ENCODE measurements at places on chromosomes 16 and 17.

- no peak for DNase-seq
Measured at GRCh38 chr17:82458885-82459424, 414 bp downstream of the NARF start.

DNA sequence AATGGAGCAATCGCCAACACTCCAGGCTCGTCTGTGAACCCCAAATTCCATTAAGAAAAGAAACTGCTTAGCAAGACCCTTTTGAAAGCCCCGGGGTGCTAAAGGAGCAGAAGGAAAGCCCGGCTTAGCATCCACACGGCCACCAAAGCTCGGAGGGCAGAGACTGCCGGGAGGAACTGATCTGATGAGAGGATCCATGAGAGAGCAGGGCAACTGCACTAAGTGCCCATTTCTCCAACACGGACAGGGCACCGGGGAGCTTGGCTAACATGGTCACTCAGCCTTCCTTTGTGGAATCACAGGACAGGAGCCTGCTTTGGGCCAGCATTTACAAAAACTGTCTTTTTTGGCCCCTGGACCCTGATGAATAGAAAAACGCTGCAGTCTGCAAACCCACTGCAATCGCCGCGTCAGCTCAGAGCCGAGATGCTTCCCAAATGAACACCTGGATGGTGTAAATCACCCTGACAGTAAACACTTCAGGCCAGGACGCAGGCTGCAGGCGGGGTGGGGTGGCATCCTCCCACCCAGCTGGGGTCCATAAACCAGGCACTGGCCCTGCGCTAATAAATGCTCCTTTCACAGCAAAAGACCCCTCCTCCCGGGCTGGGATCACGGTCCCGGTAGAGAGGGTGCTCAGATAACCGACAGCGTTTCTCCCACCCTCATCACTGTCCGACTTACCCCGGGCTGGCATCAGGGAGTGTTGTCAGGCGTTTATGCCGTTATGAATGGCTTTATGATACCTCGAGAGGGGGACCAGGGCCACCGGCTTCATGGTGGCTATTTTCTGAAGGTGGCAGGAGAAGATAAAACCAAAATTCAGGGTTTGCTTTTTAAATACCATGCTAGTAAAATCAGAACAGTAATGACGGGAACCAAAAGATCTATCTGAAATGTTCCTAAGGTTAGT lies 299.5 kb downstream of the IRF8 start:
- no peak for DNase-seq

DNA sequence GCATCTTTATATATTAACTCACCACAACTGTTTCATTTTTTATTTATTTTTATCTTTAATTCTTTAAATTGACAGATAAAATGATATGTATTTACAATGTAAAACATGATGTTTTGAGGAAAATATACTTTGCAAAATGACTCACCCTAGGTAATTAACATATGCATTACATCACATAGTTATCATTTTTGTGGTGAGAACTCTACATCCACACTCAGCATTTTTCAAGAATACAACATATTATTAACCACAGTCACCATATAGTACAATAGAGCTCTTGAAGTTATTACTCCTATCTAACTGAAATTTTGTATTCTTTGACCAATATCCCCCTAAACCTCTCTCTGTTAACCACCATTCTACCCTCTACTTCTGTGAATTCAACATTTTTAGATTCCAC lies 194.7 kb upstream of the KIF2B start:
- no peak for DNase-seq

- no peak for DNase-seq
Measured at GRCh38 chr17:82743344-82744219, 8.2 kb downstream of the FN3K start.

- no peak for DNase-seq
Measured at GRCh38 chr17:55822028-55822427, 71.2 kb downstream of the PCTP start.

- DNase-seq: no peak
Measured at GRCh38 chr16:11755022-11755760, 12.5 kb upstream of the TXNDC11 start.

- no peak for DNase-seq
Measured at GRCh38 chr17:50394711-50395110, 2.6 kb downstream of the LRRC59 start.

GRCh38 chr16:78333808-78334207 lies 234.4 kb downstream of the WWOX start:
- DNase-seq: no peak

- no peak for DNase-seq
Measured at GRCh38 chr16:11320170-11320569, 25.1 kb upstream of the RMI2 start.

- no peak for DNase-seq
Measured at GRCh38 chr17:59601130-59601529, 18.6 kb upstream of the CLTC start.

DNA sequence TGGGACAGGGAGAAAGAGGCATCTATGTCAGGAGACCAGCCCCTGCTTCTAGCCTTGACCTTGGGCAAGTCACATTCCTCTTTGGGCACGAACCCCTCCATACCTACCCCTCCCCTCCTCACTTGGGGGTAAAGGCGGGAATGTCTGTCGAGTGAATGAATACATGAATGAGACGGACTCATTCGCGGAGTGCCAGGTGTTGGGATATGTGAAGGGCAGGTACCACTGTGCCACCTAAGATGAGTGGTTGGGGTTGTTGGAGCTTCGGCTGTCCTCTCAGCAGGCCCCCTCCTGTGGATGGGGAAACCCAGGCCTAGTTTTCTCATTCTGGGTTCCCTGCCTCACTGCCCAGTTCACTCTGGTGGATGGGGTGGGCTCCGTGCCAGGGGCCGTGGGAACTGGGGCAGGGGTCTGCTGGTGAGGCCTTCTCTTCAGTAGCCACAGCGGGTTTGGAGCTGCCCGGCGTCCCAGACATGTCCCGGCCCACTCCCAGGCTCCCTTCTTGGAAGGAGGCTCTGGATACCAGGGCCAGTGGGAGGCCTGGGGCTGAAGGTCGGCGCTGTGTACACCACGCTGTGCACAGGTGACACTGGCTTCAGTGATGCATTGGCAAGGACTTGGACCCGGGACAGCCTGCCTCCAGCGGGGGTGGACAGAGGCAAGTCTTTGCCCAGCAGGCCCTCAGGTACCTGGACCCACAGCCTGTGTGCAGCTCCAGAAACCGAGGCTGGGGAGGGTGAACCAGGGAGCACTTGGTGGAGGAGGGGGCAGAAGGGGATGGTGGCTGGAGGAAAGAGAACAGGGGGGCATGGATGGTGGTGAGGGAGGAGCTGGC lies 5.6 kb downstream of the GLIS2 start:
- DNase-seq: no peak

- no peak for DNase-seq
Measured at GRCh38 chr17:17738901-17739300, 57.6 kb downstream of the RAI1 start.

DNA sequence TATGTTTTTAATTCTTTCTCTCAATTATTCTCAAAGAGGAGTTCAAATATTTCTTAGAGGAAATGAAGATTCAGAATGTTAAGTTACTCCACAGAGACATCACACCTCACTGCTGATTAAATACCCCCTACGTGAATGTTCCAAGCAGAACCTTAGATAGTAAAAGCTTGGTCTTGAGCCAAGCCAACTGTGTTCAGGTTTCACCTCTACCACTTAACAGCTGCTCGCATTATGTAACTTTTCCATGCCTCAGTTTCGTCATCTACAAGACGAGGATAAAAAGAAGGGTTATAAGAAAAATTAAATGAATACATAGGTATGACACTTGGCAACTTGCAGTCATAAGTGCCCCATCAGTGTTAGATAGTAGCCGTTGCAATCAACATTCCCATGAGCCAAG lies 356.2 kb downstream of the RBFOX1 start:
- no peak for DNase-seq

DNA sequence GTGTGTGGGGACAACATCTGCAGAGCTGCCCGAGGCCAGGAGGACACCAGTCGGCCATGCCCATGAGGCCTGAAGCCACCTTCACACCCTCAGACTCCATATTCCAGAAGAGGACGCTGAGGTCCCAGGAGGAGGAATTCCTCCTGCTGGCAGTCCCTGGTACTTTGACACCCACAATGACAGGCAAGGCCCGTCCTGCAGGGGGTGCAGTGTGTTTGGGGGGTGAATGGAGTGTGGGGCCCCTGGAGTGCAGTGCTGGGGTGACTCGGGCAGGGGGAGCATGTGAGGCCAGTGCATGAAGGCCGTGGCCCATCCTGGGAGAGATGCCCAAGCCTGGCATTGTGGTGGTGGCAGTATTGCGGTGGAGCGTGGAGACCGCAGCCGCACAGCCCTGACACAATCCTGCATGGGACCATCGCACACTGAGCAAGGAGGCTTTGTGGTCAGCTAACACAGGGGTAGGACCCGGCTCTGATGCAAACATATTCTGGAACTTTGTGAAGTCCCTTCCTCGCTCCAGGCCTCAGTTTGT lies 52.2 kb downstream of the ZDHHC7 start:
- DNase-seq: no peak

GRCh38 chr16:66754211-66754610 lies 2.8 kb upstream of the DYNC1LI2 start:
- no peak for DNase-seq

DNA sequence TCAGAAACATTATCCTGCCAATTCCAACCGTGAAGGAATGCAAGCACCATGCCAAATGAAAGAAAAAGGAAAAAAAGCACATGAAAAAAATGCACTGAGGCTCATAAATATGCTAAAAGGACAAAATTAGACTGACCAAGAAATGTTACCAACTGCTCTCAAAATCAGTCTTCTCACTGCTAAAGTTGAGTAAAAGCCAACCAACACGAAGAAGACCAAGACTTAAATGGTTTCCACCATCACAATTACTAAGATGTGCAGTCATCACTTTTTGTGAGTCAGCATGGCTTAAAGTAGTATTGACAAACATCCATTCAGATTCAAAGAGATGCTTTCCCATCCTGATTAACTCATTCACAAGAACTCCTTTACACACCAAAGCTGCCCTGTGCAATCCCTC lies 16.4 kb downstream of the CDYL2 start:
- DNase-seq: no peak

DNA sequence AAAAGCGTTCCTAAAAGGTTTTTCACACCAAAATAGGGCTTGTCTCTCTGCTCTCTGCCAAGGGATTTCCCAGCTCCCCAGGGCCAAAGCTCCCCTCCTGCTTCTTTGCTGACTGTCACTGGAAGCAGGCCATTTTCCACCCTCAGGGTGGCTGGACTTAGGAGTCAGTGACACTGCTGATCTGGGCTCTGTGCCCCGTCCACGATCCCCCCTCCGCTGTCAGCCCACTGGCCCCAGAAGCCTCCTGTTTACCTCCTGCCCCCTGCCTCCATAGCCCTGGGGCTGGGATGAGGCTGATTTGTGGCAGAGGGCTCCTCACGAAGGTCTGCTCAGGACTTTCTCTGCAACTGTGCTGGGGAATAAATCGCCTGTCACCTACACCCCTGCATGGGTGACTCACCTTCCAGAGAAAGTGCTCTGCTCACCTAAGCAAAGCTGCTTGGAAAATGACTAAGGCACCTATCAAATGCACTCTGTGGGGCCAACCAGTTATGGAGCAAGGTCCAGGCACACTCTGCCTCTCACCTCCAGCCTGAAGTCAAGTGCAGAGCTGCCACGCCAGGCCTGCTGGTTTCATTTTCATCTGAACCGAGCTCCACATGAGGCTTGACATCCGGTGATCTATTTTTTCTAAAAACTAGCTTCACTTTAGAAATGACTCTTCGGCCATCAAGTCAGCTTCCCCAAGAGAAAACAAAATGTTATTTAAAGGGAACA lies 4.9 kb downstream of the MAP3K14 start:
- no peak for DNase-seq

GRCh38 chr16:56779906-56780305 lies 50.0 kb downstream of the NUP93 start:
- peak; percentile 9 for DNase-seq

- no peak for DNase-seq
Measured at GRCh38 chr17:69820876-69821473, 254.1 kb upstream of the KCNJ16 start.

- DNase-seq: no peak
Measured at GRCh38 chr17:46148247-46148646, 45.0 kb downstream of the KANSL1 start.

GRCh38 chr16:685967-686366 lies 1.8 kb upstream of the JMJD8 start:
- peak; percentile 72 for DNase-seq

DNA sequence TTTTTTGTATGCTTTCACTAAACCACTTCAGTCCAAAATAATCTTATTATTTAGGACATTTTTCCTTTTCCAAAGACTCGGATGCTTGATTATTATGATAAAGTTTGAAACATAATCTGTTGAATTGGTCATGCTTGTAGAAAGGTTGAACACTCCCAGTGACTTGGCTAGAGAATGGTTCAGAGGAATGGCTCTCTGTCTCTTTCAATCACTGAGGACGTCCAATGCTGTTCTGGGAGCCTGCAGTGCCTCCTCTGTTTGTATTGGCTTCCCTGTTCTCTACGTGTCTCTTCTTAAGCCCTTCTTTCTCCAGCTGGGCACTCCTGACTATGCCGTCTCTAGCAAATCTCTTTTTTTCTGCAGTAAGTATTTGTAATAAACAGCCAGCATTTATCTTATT lies 369.0 kb upstream of the DYNLRB2 start:
- DNase-seq: no peak
